ENCODE measurements at places on chromosomes 5 and 9. TPM values are rescaled to one million over a fixed set of nuclear protein-coding genes. Genes with fewer than 3 reads are reported as not detected.

DNA sequence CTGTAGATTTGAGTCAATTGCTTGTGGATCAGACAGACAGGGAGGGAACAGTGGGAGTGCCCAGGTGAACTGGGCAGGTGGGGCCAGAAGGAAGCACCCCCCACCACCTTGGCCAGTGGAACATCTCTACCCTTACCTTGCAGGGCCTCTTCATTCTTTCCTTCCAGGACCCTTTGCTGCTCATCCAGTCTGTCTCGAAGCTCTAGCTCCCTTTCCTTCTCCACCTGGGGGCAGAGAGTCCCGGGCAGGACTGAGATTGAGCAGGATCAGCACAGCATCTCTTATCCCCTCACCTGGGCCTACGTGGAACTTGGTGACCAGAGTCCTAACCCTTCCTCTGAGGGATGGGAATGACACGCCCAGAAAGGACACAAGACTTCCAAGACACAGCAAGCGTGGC, 25.0 kb downstream of the CCDC69 start:
- peaks cover 52% of the 10 kb centered on the region for H3K36me3 ChIP-seq
- H3K4me3 ChIP-seq: no peak overlapping the region
- peaks cover 27% of the 10 kb centered on the region for H3K4me1 ChIP-seq
- H3K27ac ChIP-seq: peak overlapping the region; percentile 48
- no peak for DNase-seq

- no peak for DNase-seq
- H3K4me1 ChIP-seq: peaks cover 10% of the 10 kb centered on the region
- no peak overlapping the region for H3K27ac ChIP-seq
- H3K36me3 ChIP-seq: peaks cover 9% of the 10 kb centered on the region
- H3K4me3 ChIP-seq: no peak overlapping the region
These were observed 92.9 kb upstream of the OTULINL start for GRCh38 chr5:14488709-14489108.

DNA sequence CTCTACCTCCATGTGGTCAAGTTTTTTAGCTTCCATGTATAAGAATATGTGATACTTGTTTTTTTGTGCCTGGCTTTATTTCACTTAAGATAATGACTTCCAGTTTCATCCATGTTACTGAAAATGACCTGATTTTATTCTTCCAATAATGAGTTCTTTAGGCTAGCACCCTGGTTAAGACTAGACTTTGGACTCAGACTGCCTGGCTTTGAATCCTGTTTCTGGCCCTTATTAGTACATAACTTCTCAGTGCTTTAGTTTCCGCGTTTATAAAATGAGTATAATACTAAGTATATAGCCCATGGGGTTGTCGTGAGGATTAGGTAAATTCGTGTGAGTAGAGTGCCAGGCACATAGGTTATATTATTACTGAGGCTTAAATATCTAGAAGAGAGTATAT, 18.5 kb downstream of the KIAA1958 start:
- peaks cover 4% of the 10 kb centered on the region for H3K4me1 ChIP-seq
- DNase-seq: no peak
- no peak overlapping the region for H3K27ac ChIP-seq
- no peaks in the 10 kb centered on the region for H3K27me3 ChIP-seq
- H3K36me3 ChIP-seq: peaks cover 8% of the 10 kb centered on the region

Gene COL23A1
- total RNA-seq: 0.60 TPM

Gene LRRC70
- 0.86 TPM for total RNA-seq

DNA sequence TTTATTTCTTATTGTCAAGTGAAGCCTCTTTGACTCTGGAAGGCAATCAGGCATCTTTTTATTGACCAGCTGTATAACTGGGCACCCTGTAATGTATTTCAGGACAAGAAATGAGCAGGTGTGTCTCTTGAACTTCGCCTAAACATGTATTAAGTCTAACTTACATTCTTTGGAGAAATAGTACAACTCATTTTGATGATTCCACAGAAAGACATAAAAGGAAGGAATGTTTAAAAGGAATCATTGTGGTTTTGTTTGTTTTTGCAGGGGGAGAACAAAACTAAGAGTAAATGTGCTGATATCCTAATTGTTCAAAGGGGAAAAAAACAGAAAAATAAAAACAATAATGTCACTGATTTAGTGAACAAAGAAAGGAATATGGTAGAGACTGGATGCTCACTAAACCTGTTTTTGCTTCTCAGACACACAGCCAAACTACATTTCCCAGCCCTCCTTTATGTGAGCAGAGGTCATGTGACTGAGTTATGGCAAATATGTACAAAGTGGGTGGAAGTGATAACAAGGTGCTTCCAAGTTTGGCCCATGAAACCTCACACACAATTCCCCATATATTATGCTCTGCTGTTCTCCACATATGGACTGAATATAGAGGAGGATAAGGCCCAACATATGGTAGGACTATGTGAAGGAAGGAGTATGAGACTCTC, 150.6 kb upstream of the ACOT12 start:
- no peak for DNase-seq
- H3K27me3 ChIP-seq: no peaks in the 10 kb centered on the region
- no peak overlapping the region for H3K4me3 ChIP-seq
- peaks cover 2% of the 10 kb centered on the region for H3K4me1 ChIP-seq

Gene RASEF
- total RNA-seq: not detected

GRCh38 chr5:113755516-113755915, 242.0 kb downstream of the YTHDC2 start:
- H3K4me3 ChIP-seq: no peak overlapping the region
- no peaks in the 10 kb centered on the region for H3K27me3 ChIP-seq
- no peak overlapping the region for H3K27ac ChIP-seq
- H3K4me1 ChIP-seq: no peaks in the 10 kb centered on the region
- no peaks in the 10 kb centered on the region for H3K36me3 ChIP-seq
- DNase-seq: no peak

GRCh38 chr5:151585970-151586369, 5.2 kb downstream of the FAT2 start:
- H3K27me3 ChIP-seq: no peaks in the 10 kb centered on the region
- no peak for DNase-seq
- no peak overlapping the region for H3K4me3 ChIP-seq
- H3K4me1 ChIP-seq: no peaks in the 10 kb centered on the region

Gene GLIPR2
- total RNA-seq: 56.5 TPM

- no peak for DNase-seq
- H3K27ac ChIP-seq: no peak overlapping the region
These were observed 278.0 kb upstream of the GRIA1 start for GRCh38 chr5:153212471-153212870.

DNA sequence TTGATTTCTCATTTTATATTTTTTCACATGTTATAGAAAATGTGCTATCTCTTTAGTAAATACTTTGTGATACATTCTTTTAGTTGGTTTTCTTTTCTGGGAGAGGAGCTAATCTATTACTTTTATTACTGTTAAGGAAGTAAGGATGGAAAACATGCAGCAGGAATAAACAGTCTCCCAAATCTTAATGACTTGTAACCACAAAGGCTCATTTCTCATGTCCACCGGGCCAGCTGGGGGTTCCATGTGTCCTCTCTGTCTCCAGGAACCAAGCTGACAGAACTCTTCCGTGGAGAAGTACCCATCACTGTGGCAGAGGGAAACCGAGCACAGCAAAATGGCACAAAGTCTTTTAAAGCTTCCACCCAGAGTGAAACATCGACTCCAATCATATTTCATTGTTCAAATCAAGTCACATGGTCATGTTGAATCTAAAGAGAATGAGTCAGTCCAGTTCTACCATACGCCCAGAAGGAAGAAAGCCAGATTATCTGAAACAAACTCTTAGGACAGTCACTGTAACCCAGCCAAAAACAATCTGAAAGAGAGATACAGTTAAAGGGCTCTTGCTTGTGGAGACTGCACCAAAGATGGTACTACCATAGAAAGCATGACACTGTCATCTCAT, 97.1 kb upstream of the CDH6 start:
- H3K4me1 ChIP-seq: no peaks in the 10 kb centered on the region
- DNase-seq: no peak
- H3K27ac ChIP-seq: no peak overlapping the region
- H3K4me3 ChIP-seq: no peak overlapping the region
- H3K36me3 ChIP-seq: no peaks in the 10 kb centered on the region

Gene HMMR
- 54.5 TPM for total RNA-seq

DNA sequence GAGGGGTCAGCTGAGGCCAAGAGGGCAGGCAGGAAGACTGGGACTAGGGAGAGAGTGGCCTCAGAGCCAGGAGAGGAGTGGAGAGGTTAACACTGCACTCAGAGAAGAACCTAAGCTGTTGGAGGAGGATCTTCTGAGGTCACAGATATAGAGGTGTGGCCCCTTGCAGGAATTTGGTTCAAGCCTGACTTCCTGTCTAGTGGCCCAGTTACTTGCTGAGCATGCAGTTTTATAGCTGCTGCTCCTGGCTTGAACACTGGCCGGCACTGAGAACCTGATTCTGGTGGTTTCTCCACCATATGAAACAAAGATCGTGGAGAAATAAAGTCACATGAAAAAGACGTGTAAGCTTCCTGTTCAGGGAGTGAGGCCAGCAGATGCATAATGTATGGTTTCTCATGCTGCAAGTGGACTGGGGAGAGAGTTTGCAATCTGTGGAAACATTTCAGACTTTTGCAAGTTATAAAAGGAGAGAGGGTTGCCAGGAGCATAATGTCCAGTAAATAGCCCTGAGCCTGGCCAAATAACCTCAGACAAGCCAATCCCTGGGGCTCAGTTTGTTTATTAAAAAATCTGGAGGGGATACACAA, 82.6 kb downstream of the GALNT10 start:
- peak overlapping the region; percentile 52 for H3K4me3 ChIP-seq
- peaks cover 33% of the 10 kb centered on the region for H3K4me1 ChIP-seq
- no peak for DNase-seq
- H3K27me3 ChIP-seq: no peaks in the 10 kb centered on the region
- peak overlapping the region; percentile 84 for H3K27ac ChIP-seq

DNA sequence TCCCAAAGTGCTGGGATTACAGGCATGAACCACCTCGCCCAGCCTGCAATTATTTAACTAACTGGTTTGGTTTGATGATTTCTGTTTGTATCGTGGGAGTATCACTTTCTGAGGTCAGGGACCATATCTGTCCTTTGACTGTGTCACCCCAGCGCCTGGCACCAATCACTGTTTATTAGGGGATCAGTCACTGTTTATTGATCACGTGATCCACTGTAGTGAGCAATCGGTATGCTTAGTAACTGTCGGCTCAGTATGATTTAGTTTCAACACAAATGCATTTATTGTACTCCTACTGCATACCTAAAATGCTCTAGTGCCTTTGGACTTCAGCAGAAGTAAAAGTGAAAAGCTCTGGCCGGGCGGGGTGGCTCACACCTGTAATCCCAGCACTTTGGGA, 54.8 kb downstream of the COL5A1 start:
- H3K27me3 ChIP-seq: no peaks in the 10 kb centered on the region
- peaks cover 6% of the 10 kb centered on the region for H3K4me1 ChIP-seq
- no peak overlapping the region for H3K4me3 ChIP-seq
- DNase-seq: no peak
- H3K36me3 ChIP-seq: no peaks in the 10 kb centered on the region

DNA sequence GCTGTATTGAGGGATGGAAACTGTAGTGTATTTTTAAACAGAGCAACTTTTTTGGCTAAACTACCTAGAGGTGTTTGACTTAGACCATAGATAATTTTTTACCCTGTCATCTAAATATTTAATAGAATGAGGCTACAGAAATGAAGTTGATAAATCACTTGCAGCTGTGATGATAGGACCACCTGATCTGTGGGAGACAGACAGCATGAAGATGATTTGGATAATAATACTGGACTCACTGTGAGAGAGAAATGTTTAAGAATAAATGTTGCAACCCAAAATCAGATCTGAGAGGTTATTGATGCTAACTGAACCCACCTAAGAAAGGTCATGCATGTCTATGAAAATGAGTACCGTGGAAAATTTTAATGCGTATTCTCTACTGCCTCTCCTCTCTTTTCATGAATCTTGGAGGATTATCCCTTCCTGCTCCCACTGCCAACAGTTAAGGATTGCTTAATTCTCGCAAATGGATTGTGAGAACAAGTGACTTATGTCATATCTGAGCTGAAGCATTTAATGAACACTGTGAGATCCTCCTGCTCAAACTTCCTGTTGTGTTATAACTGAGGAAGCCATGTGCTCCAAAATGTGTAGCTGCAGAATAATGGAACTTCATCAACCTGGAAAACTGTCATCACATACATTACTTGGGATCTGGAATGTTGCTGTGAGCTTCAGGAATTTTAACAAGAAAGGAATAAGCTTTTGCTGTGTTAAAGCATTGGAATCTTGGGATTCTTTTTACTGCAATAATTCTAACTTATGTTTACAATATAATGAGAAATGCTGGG, 617.9 kb upstream of the CDH18 start:
- H3K4me1 ChIP-seq: no peaks in the 10 kb centered on the region
- DNase-seq: no peak
- H3K27me3 ChIP-seq: no peaks in the 10 kb centered on the region
- H3K4me3 ChIP-seq: no peak overlapping the region

Gene FREM1
- total RNA-seq: not detected

DNA sequence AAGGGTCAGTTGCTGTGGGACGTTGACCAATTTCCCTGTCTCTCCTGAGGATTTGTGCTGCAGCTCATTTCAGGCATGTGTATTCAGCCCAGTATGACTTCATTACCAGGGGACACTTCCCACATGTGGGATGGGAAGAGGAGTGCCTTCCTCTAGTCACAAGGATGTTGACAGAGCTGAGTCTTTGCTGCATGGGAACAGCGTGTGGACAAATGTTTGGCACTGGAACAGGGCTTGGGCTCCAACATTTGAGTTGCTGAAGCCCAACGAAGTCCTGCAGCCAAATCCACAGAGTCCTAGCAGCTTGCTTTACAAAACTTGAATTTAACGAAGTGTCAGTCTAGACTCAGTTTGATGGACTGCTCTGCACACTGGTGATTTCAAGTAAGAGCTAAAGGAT, 283.2 kb downstream of the SH3GL2 start:
- no peaks in the 10 kb centered on the region for H3K4me1 ChIP-seq
- no peaks in the 10 kb centered on the region for H3K27me3 ChIP-seq
- DNase-seq: no peak

Gene PNPLA7
- total RNA-seq: 5.6 TPM

- no peaks in the 10 kb centered on the region for H3K27me3 ChIP-seq
- no peaks in the 10 kb centered on the region for H3K36me3 ChIP-seq
- H3K27ac ChIP-seq: no peak overlapping the region
- H3K4me1 ChIP-seq: no peaks in the 10 kb centered on the region
These were observed 98.2 kb downstream of the TAF11L14 start for GRCh38 chr5:17732351-17732923.

- H3K36me3 ChIP-seq: no peaks in the 10 kb centered on the region
- H3K4me3 ChIP-seq: no peak overlapping the region
- no peak for DNase-seq
- no peak overlapping the region for H3K27ac ChIP-seq
- H3K4me1 ChIP-seq: no peaks in the 10 kb centered on the region
These were observed 10.3 kb downstream of the OCLN start for GRCh38 chr5:69502767-69503488.

- H3K27ac ChIP-seq: no peak overlapping the region
- H3K4me1 ChIP-seq: no peaks in the 10 kb centered on the region
- H3K36me3 ChIP-seq: no peaks in the 10 kb centered on the region
- DNase-seq: no peak
- peaks cover 6% of the 10 kb centered on the region for H3K27me3 ChIP-seq
These were observed 306.4 kb upstream of the PANK3 start for GRCh38 chr5:168885324-168886120.

GRCh38 chr5:127849408-127849807, 146.2 kb downstream of the CCDC192 start:
- no peaks in the 10 kb centered on the region for H3K27me3 ChIP-seq
- no peak for DNase-seq
- H3K27ac ChIP-seq: no peak overlapping the region
- no peaks in the 10 kb centered on the region for H3K4me1 ChIP-seq

Gene EFNA5
- total RNA-seq: not detected

Gene SCGB3A2
- total RNA-seq: not detected

All from activated naive CD8-positive, alpha-beta T cell treated with anti-CD3 and anti-CD28 coated beads, Interleukin-2, amount 10 ng/mL, durations not matched to agents 7 days and 5 days (primary cell).